ENCODE measurements at places on chromosomes 2 and 18. TPM values are rescaled to one million over a fixed set of nuclear protein-coding genes. Genes with fewer than 3 reads are reported as not detected.

GRCh38 chr2:163812926-163813520, 77.2 kb upstream of the FIGN start:
- DNase-seq, result no peak

DNA sequence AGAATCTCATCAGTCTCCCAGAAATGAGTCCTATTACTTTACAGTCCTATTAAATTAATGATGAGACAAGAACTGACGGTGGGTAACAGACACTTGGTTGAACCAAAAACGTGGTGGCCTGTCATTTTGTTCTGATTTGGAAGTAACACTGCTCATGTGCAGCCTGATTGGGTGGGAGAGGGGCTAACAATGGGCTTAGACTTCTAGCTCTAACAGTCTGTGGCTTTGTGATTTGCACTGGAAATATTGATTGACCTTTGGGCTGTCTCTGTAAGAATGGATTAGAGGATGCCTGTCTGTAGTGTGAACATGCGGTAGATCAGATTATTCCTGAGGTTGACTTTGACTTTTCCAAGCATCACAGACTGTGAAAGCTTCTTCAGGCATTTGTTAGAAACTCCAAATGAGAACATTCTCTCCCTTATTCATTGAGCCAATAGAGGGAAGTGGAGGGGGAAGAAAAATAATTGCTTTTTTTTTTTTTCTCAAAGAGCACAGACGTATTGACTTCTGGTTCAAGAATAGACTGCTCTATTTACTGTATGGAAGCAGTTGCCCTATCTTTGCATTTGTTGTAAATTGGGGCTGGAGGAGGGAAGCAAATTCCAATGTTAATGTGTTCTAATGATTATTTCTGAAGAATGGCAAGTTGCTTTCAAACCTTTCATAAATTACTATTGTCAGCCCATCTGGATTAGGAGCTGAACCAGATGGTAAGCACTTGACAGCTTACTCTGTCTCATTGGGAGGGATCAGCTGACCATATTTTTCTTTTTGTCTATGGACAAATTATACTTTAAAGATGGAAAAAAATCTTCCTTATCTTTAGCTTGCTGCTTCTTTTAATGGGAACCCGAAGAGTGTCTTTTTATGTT, 85.8 kb upstream of the TTN start:
- DNase-seq, result no peak

DNA sequence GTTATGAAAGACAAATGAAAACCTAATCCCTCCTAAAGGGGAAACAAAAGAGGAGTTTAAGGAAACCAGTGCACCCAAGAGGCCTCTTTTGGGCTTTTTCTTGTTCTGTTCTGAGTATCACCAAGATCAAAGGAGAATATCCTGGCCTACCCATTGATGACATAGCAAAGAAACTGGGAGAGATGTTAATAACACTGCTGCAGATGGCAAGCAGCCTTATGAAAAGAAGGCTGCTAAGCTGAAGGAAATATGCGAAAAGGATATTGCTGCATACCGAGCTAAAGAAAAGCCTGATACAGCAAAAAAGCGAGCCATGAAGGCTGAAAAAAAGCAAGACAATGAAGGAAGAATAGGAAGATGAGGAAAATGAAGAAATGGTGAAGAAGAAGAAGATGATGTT, 23.6 kb upstream of the STAT4 start:
- no peak for DNase-seq

DNA sequence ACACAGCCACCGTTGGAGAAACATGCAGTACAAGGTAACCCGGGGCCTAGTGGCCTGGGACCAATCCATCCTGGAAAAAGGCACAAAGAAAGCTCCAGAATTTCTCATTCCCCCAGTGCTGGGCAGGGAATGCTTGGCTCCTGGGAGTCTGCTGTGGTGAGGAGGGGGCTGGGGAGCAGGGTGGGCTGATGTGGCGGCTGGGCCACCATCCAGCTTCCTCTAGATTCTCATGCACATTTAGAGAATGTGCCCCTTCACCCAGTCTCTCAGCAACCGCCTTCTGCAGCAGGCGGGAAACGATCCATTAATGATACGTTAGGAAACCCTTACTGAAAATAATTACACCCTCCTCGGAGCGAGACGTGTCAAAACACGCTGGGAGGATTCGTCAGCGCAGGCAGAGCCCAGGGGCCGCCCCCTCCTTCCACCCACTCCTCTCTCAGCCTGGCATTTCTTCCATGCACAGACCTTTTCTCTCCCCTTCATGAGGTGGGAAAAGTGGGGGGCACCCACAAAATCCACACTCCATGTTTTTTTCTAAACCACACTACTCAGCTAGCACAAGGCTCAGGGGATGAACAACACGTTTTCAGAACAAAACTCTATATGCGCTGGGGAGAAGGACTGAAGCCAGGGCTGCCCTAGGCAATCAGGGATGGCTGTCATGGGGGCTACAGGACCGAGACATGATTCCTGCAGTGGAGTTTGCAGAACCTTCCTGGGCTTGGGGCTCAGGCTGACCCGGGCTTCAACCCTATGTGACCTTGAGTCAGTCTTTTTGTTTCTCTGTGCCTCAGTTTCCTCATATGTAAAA, 56.1 kb upstream of the SMAD7 start:
- no peak for DNase-seq

- DNase-seq, result no peak
Measured at GRCh38 chr18:25553631-25554263, 201.8 kb upstream of the ZNF521 start.

GRCh38 chr2:145551686-145552085, 1031.8 kb upstream of the ZEB2 start:
- no peak for DNase-seq

GRCh38 chr18:10754128-10754527, 228.3 kb downstream of the NAPG start:
- no peak for DNase-seq

DNA sequence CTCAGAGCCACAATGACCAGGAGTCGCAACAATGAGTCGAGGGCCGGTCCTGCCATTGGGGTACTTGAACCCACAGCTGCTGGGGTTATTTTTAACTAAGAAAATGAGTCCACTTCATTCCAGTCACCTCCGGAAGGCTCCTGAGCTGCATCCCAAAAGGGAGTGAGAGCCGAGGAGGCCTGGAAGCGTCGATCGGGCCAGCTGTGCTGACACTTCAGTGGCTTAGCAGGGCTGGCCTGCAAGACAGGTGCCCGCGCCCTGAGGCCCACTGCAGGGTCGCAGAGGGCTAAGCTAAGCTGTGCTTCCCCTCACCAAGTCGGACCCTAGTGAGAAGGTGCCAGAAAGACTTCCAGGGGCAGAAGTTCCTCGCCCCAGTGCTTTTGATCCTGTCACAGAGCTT, 21.1 kb downstream of the TBC1D8 start:
- DNase-seq, result no peak

The POTEC gene
- not detected for polyA plus RNA-seq
